ENCODE measurements at places on chromosomes 2 and 18. TPM values are rescaled to one million over a fixed set of nuclear protein-coding genes. Genes with fewer than 3 reads are reported as not detected.

DNA sequence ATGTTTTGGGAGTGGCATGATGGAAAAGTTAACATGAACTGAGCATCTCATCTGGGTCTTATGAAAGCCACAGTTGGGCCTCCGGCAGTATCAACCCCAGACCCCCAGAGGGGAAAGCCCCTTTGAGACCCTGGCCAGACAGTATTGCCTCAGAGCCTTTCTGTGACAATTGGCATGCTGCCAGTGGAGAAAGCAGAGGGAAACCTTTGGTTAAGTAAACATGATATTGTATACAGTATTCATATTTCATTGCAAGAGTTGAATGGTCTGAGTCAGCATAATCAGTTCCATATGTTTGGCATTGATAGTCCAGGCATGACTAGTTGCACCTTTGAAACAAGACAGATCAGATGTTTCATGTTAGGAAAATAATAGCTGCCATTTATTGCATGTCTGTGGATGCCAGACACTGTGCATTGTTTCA, 20.0 kb downstream of the MERTK start:
- DNase-seq, result no peak

DNA sequence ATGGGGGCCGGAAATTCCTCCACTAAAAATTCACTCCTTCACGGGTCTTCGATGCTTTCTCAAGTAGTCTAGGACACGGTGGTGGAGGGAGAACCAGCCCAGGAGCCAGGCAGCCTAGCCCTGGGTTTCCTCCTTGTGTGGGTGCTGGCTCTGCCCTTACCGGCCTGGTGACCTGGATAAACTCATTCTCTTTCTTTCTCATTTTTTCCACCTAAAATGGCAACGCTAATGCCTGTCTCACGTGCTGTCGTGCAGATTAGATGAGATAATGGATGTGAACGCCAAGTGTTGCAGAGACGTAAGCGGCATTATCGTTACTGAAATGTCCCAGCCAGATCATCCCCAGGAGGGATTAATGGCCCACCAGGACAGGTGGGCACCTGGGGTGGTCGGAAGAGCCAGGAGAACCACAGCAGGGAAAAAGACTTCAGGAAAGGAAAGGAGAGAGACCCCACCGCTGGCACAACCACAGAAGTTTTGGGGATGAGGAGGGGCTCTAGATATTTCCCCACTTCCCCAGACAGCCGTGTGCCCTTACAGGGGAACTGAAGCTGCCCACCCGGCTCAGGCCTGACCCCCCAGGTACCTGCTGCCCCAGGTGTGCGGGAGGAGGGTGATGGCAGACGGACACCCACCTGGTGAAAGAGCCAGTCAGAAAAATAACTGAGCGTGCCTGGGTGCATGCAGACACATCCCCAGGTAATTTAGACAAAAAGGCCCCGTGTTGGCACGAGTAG, 100.8 kb upstream of the ASAP2 start:
- DNase-seq, result no peak

DNA sequence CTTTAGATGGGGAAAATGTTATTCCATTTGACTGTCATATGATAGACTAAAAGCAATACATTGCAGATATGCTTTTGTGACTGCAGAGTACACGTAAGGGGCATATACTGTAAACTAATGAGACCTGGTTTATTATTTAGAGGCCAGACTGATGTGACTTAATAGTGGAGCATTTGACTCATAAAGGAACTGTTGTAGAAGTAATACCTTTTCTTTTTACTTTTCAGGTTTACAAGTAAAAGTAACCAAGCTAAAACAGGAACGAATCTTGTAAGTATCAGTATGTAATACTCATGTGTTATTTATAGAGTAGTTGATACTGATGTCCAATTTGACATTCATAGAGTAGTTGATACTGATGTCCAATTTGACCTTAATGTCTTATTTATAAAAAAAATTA, 13.1 kb downstream of the RBBP8 start:
- no peak for DNase-seq

DNA sequence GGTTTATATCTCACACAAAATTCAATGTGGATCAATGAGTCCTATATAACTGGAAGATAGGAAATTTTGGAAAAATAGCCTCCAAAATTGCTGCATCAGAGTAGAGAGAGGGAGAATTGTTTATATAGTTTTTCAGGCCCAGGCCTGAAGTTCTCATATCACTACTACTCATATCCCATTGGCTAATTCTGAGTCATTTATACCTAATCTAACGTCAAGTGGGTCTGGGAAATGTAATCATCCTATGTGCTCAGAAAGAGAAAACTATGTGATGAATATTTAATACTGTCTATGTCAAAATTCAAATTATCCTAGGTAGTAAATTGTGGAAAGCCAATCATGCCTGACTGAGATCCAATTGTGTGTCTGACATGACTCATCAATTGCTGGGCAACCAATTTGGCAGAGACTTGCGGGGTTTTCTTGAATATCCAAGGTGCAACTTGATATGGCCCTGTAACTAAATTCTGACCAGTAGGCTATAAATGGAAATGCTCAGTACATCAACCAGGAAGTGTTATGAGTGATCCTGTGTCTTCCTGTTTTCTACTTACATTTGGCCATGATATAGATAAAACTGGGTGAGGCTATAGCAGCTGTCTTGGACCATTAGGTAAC, 744.4 kb downstream of the KCNJ3 start:
- DNase-seq, result no peak

The IL36G gene
- not detected for total RNA-seq

DNA sequence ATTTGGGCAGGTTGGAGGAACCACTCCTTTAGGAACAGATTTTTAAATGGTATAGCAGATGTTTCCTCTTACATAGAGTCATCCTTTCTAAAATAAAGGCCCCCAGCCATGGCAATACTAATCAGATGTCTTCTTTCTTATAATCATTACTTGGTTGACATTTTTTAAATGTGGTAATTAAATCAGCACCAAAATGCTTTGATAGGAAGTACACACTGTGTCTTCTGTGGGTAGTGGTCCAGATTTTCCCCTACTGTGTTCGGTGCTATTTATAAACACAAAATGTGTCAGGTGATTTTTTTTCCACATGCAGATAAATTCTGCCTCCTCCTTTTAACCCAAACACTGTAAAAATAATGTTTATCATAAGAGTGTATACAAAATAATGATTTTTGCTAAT, 200.9 kb upstream of the DTNA start:
- DNase-seq, result no peak

The L3MBTL4 gene
- 0.07 TPM for total RNA-seq

The LMAN2L gene
- 9.9 TPM for total RNA-seq

DNA sequence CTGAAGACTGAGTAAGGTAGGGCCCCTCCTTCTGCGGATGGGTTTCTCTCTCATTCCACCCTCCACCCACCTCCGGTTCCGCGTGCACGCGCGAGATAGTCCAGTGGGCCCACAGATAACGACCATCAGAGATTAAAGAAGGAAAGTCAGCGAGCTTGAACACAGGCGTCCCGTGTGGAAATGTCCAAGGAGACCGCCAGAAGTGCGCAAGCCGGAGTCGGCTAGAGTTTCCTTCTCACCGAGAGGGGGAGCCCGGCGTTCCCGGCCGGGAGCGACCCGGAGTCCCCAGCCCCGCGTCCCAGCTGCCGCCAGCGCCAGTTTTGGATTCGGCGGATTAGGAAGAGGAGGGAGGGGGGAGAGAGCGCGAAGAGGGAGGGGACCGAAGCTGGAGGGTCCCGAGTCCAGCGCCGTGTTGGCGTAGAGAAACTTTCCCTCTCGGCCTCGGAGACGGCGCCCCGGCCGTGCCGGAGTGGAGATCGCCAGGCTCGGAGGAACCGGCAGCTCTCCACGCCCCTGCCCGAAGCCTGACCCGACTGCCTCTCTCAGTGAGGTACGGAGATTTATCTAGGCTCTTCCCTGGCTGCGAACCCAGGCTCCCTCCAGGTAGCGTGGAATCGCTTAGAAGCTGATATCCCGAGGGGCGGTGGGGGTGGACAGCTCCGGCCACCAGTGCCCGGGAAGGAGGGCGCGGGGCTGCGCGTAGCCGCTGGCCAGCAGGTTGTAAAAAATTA, at the start of gene GULP1:
GULP1 (plus strand) TSS at position 258 of the 731 bp plus-strand sequence. CDS start 185,829 bp downstream, outside the sequence.
- no peak for DNase-seq

The CD226 gene
- 150 TPM for total RNA-seq

The SNORC gene
- total RNA-seq, result 1.5 TPM

The NOL4 gene
- not detected for total RNA-seq

DNA sequence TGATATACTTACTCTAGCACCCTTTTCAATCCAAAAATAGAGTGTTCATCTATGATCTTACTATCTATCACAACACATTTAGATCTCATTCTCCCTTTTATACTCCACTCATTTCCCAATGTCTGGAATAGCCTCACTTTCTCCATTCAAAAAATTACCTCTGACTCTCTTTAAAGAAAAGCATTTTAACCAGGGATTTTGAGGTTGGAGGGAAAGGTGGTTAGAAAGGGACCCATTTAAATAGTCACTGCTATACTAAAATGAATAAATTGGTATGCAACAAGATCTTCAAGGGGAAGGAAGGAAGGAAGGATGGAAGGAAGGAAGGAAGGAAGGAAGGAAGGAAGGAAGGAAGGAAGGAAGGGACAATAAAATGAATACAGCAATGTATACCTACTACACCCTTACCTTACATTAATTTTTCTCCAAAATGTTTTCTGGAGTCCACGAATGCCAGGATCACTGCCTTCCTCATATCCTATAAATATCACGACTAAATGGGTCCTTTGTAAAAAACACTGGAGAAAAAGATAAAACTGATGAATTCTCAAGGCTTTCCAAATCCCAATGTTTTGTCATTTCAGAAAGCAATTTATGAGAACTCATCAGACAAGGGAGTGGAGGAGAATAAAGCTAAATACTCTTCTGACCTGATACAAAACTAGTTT, 202.7 kb downstream of the ZEB2 start:
- DNase-seq, result no peak

The PDE1A gene
- total RNA-seq, result not detected

The NCKAP5 gene
- not detected for total RNA-seq

GRCh38 chr18:42086288-42086687, 131.3 kb downstream of the PIK3C3 start:
- DNase-seq, result no peak

GRCh38 chr18:45066210-45066609, 385.5 kb downstream of the SETBP1 start:
- DNase-seq, result no peak

The CFC1 gene
- total RNA-seq, result not detected

DNA sequence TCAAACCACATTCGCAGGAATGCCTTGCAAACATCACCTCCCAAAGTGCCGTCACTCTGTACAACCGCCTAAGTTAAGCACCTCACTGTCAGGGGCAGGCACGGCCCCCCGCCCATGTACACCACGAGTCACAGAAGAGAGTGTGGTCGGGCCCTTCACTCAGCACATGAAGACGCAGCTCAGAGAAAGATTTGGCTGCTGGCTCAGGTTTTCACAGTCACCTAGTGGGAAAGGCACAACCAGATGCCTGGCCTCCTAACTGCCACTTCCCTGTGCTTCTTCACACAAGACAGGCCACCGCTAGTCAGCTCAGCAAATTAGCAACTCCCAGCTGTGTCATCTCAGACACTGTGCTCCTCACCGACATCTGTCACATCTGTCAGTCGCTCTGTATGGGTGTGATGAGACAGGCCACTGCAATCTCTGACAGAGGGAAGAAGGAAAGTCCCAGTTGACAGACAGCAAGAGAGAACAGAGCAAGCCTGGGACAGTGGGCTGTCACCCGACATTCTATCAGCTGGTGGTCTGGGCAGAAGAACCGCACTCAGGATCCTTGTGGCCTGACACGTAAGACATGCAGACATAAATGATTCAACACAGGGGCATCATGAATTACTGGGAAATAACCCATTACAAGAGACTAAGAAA, 60.8 kb downstream of the CRACDL start:
- DNase-seq, result no peak

The CAVIN2 gene
- not detected for total RNA-seq

DNA sequence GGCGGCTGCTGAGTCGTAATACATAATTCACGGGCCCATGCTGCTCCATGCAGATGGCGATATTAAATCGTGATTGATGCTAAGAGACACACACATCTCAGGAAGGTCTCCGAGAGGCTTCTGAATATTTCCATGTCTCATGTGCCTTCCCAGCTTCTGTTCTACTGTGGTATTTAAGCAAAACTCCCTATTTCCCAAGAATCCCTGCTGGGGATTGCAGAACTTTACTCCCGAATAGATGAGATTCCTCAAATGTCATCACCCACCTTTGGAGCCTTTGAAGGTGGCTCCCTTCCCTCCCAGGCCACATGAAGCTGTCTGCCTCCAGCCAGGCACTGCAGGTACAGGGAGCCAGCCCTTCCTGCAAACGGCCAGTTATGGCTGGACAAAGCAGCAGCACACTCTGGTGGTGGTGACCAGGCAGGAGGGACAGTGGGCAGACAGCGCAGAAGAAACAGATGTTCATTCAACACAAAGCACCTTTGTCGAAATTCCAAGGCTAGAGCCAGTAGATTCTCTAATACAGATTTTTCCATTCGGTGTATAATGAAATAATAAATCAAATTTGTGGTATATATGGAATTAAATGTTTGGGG, 14.1 kb downstream of the NRP2 start:
- no peak for DNase-seq

The BAZ2B gene
- total RNA-seq, result 15.7 TPM

- DNase-seq, result no peak
Observed at GRCh38 chr18:452816-453215, 47.7 kb downstream of the COLEC12 start.

The MGAT4A gene
- total RNA-seq, result 65.2 TPM

The IL36A gene
- not detected for total RNA-seq

DNA sequence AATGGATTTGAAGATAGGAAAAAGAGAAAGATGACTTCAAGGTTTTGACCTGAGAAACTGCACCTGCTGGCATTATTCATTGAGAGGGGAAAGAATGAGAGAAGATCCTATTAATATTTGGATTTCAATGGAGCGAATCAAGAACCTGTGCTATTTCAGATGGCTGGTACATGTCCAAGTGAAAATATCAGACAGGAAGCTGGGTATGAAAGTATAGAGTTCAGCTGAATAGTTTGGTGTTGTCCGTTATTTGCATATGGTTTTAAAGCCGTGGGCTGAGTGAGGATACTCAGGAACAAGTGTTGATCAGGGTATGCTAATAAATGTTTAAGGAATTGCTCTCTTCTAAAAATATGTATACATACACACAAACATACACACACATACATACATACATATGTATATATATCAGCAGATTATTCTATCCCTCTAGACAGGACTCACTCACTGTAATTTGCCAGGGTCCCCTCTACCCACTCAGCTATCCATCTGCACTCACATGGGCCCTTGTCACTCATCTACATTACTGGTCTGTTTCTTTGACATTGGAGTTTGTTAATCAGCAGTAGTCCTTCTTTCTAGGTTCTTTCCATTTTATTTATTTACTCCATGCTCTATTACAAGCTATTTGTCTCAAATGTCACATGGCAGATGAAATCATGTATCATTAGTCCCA, 33.9 kb upstream of the IKZF2 start:
- no peak for DNase-seq

DNA sequence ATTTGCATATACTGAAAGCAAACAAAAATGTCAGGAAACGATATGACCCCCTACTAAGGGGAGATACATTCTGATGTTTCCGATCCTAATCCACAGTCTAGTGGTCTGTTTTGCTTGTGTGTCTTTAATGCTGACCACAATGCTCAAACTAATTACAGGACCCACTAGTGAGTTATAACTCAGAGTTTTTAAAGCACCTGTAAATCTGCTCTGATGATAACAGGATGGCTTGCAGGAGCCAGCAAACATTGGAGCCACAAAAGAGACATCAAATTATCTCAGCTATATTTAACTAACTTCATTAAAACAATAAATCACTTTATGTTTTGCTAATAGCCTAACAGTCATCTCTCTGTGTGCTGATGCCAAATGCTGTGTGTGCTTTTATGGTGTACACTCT, 300.3 kb downstream of the NBAS start:
- DNase-seq, result no peak

Data from CD8-positive, alpha-beta memory T cell (primary cell).